NCI-H748 treated with DMSO at 0.1 percent for 48 hours (cell line): ENCODE measurements at places on chromosomes 3 and 15.

DNA sequence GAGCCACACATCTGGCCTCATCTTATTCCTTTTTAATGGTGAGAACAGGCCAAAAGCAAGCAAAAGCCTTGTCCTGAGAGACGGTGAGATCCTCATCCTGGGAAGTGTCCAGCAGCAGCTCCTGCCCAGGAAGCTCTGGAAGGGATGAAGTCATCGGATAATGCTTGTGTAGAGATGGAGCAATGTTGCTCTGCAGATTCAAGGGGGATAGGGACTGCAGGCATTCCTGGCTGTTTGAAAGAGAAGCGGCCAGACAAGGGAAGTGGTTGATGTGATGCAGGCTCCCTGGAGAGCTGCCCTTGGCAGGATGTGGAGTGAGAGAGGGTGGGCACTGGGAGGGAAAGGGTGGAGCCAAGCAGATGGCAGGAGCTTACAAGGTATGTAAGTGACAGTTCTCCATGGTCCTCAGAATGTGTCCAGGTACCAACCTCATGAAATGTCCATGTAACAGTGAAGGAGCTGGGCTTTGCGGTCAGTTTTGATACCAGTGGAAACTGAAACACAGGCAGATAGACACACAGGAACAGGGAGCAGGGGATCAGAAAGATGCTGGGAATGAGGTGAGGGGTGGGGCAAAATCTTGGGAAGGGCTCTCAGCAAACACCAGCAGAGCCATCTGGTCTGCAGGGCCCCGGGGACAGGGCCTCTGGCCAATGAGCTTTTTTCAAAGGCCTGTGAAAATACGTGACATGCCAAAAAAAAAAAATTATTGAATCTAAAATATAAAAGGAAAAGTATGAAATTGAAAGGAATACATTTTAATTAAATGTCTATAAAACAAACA, 32.2 kb upstream of the LACTB start:
- no peak for DNase-seq

DNA sequence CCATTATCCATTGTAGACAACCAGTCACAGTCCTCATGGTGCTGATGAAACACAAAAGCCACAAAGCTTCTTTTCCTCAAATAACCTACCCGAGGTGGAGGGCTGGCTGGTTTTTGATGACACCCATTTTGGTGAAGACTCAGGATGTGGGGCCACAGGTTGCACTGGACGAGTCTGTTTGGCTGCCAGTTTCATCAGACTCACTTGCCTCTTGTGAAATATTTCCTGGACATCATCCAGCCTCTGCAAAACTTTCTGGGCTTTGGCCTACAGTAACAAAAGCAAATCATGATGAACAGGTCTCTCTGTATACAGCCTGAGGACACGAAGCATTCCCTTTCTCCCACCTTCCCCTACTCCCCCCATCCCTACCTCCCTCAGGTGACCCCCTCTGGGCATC, 42.2 kb downstream of the B3GNT5 start:
- no peak for DNase-seq

DNA sequence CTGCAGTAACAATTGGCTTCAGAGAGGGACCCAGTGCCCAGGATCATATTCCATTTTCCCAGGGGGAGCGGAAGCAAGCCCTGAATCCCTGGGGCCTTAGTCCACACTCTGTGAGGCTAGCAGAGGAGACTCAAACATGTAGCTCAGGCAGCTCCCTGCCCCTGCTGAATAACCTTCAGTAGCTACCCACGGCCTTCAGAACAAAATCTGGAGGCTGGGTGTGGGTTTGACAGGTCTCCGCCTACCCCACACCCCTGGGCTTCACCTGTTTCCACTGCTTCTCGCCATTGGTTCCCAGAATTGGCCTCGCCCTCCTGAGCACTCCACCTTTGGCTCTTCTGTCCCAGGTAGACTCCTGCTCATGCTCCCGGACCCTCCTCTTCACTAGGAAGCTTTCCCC, 93.6 kb upstream of the ATP2B2 start:
- no peak for DNase-seq

GRCh38 chr3:59245300-59245858, 195.6 kb upstream of the CFAP20DC start:
- DNase-seq = no peak

DNA sequence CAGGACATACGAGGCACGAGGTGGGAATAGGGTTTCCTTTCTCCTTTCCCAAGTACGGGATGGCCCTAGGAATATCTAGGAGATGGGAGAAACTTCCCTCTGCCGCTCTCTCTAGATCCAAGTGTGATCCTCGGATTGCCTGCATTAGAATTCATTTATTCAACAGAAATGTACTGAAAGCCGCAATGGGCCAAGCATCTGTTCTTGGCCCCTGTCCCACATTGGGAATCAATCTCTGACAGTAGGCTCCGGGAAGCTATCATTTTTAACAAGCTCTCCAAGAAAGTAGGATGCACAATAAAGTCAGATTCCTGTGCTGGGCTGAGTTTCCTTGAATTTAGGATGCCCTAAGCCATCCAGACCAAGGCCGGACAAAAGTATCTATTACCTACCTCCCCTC, 37.2 kb upstream of the CA12 start:
- no peak for DNase-seq

DNA sequence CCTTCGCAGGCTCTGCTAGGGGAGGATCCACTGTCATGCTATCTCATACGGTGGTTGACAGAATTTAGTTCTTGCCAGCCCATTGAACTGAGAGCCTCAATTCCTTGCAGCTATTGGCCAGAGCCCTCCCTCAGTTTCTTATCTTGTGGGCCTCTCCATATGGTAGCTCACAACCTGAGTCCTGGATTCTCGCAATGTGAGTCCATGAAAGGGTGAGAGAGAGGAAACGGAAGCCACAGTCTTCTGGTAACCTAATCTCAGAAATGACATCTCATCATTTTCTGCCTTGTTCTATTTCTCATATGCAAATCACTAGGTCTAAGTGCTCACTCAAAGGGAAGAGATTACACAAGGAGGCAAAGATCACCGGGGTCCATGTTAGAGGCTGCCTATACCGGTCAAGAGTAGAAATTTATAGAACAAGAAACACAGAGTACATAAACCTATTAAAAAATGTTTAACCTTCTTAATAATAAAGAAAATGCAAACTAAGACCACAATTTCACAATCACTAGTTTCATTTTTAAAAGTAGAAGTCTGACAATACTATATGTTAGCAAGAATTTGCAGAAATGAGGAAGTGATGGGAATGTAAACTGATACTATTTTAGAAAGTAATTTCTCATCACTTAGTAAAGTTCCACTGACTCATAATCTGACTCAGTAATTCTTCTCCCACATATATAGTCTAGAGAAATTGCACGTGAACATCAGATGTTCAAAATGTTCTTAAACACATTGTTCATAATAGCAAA, 378.4 kb upstream of the AGTR1 start:
- DNase-seq = no peak

DNA sequence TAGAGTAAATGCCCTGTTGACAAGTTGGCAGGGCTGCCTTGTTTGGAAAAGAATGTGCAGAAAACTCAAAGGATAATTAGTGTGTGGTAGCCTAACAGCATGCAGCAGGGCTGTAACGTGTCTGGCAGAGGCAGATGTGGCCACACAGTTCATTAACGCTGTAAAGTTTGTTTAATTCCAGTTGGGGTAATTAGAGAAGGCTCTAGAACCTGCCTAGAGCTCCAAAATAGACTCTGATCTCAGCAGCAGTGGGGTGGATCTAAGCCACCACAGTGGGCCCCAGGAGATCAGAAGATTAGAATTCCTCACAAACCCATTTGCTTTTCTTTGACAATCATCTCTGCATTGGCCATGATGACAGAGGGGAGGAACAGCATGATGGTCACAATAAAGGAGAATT, 65.1 kb upstream of the LEKR1 start:
- DNase-seq = no peak

GRCh38 chr3:61685755-61686154, 124.4 kb downstream of the PTPRG start:
- peak; percentile 83 for DNase-seq

- DNase-seq = no peak
These were observed 214.9 kb downstream of the CBLB start for GRCh38 chr3:105653868-105654267.

DNA sequence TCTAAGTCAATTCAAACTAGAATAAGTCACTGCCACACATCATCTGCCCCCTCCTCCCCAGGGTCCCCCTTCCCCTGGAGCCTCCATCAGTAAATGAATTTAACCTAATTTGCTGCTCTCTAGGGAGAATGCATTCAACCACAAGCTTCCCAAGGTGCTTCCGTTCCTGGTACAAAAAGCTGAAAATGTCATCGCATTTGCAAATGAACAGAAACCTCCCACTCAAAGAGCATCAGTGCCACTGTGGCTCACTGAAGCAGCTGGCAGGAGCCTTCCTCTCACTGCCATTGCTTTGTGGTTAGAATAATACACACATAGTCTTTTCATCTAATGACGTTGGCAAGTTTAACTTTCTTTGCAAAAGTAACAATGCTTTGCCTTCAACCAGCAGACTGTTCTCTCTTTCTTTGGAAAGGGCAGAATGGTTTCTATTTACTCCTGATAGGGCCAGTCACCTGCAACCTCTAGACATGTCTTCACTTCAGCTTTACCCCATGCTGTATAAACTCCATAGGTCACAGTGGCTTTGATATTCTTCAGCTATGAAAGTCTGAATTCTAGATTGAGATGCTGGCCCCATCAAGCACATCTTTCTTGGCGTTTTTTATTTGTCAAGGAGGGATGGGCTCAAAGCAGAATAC, 238.1 kb downstream of the CPNE4 start:
- DNase-seq = no peak

- no peak for DNase-seq
These were observed 200.3 kb downstream of the ZNF621 start for GRCh38 chr3:40725031-40725430.

GRCh38 chr3:33652736-33653135, 65.3 kb downstream of the CLASP2 start:
- DNase-seq = no peak

GRCh38 chr15:59335207-59335786, 37.4 kb downstream of the MYO1E start:
- DNase-seq = no peak

GRCh38 chr3:192170659-192171058, 556.7 kb downstream of the FGF12 start:
- DNase-seq = no peak

DNA sequence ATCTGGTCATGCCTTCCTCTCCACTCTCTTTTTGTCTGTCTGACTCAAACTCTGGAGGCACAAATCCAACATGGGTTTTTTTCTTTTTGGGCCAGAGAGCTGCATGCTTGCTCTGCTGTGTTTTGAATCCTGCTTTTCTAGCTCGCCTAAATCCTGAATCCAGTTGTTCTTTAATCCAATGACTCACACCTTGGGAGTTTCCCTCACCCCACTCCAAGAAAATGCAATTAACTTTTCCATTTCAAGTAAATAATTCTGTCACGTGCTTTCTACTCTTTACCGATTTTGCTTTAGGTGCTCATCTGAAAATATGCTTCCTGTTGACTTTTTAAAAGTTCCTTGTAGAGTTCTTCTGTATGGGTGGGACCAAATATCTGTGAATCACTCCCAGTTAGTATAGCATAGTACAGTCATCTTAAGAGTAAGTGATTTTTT, 47.6 kb downstream of the SLMAP start:
- no peak for DNase-seq

DNA sequence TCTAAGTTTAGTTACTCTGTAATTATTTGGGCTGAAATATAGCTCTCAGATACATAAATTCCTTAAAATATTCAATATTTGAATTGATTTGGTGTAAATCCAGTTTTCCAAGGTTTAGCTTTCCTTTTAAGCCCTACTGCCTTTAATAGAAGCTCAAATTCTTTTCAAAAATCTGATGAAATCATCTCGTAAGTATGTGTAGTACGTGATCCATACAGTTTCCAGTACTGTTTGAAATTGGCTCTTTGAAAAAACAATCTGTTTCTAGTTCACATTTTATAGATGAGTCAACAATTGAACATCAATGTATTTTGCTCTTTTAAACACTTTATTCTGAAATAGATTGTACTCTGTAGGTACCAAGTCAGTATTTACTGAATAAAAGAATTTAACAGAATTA, 84.2 kb downstream of the LRRC49 start:
- no peak for DNase-seq

- no peak for DNase-seq
These were observed 234.1 kb downstream of the GREM1 start for GRCh38 chr15:32951736-32952464.

DNA sequence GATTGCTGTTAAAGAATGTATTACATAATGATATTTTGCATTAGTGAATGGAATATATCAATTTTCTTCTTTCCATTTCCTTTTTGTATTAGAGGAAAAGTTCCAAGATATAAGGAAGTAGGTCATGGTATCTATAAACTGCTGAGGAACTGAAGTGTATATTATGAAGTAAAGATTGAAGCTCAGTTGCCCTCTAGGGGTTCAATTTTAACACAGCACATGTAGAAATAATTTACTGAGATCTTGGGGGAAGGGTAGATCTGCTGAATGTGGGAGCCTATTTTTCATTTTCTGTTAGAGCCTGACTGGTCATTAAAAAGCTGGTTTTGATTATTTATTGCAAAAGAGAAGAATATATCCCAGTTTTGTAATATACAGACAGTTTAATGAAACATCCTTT, 45.2 kb downstream of the CMC1 start:
- DNase-seq = peak; percentile 2

GRCh38 chr15:42072141-42072685, 22.1 kb downstream of the PLA2G4D start:
- no peak for DNase-seq

GRCh38 chr3:18207226-18207625, 217.9 kb downstream of the SATB1 start:
- no peak for DNase-seq

DNA sequence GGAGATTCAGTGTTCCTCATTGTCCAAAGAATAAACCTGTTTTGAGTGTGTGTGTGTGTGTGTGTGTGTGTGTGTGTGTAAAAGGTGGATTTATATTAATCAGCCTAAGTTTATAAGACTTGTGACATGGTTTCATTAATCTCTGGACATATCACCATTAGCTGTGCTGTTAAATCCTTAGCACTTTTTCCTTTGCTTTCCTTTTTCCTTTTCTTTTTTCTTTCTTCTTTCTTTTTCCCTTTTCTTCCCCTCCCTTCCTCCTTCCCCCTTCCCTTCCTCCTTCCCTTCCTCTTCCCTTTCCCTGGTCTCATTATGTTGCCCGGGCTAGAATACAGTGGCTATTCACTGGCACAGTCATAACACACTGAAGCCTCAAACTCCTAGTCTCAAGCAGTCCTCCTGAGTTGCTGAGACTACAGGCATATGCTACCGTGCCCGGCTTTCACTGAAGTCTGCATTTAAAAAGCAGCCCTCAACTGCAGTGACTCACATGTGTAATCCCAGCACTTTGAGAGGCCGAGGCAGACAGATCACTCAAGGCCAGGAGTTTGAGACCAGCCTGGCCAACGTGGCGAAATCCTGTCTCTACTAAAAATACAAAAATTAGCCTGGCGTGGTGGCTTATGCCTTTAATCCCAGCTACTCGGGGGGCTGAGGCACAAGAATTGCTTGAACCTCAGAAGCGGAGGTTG, 28.6 kb upstream of the ITPKA start:
- no peak for DNase-seq

GRCh38 chr3:174202116-174202515, 657.0 kb upstream of the NAALADL2 start:
- peak; percentile 66 for DNase-seq

DNA sequence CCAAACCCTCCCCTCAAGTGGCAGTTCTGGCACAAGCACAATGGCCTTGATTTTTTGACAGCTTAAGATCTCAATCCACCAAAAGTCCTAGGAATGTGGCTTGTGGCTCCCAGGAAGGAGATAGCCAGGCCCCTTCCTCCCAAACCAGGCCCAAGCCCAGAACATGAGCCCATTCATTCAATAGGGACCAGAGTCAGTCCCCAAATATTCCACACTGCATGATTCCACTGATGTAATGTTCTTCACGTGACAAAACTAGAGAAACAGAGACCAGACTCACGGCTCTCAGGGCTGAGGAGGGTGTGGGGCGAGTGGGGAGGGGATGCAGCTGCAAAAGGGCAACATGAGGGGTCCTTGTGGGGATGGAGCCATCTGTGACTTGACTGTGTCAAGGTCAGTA, 25.5 kb downstream of the ABTB1 start:
- no peak for DNase-seq
